ENCODE measurements at places on chromosomes 5 and 9. TPM values are rescaled to one million over a fixed set of nuclear protein-coding genes. Genes with fewer than 3 reads are reported as not detected.

DNA sequence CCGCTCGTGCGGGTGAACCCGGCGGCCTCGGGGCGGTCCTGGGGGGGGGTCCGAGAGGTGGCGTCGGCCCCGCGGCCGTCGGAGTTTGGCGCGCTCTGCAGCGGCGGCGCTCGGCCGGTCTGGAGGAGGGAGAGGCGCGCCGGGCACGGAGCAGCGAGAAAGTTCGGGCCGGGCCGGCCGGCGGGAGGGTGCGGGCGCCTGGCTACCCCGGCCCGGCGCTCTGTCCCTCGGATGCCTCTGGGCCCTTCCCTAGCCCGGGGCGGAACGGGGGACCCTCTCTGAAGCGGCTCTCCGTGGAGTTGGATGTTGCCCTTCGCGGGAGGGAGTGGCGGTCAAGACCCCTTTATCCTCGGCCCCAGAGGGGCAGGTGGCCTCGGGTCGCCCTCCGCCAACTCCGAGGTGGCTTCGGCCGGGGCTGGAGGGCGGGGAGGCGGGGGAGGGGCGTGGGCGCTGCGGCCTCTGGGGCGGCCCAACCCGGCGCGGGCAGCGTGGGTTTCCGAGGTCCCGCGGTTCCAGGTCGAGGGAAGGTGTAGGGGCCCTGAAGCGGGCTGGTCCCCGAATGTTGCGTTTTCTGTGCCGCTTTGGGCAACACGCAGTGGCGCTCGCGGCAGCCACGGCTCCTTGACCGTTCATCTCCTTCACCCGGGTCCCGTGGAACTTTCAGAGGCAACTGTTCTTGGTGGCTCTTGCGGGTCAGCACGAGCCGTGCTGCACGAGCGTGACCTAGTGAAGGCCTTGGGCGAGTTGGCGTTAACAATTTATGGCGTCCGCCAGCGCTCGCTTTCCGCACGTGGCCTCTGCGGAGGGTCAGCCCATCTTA is 290.5 kb downstream of the DOCK8 start:
- H3K27me3 ChIP-seq: peaks cover 3% of the 10 kb centered on the region
- H3K4me1 ChIP-seq: peaks cover 10% of the 10 kb centered on the region
- H3K36me3 ChIP-seq: no peaks in the 10 kb centered on the region
- DNase-seq: peak; percentile 7
- H3K4me3 ChIP-seq: peak overlapping the region; percentile 39

DNA sequence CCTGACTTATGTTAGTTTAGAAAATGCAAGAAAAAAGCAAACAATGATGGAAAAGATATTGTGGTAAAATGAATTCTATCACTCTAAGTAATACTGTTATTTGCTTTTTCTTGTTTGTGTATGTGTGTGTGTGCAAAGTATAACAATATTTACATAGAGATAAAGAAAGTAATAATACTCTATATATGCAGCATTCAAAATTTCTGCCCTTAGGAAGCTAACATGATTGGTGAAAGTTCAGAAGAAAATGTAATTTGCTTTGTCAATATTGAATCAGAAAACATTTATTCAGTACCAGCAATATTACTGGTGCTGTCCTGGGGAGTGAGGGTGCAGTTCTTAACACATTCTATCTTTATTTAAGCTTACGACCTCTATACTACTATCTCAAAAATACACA is 12.9 kb upstream of the PRDM9 start:
- H3K36me3 ChIP-seq: no peaks in the 10 kb centered on the region
- no peak for DNase-seq
- H3K27me3 ChIP-seq: no peaks in the 10 kb centered on the region
- H3K4me1 ChIP-seq: no peaks in the 10 kb centered on the region
- H3K4me3 ChIP-seq: no peak overlapping the region
- no peak overlapping the region for H3K27ac ChIP-seq

DNA sequence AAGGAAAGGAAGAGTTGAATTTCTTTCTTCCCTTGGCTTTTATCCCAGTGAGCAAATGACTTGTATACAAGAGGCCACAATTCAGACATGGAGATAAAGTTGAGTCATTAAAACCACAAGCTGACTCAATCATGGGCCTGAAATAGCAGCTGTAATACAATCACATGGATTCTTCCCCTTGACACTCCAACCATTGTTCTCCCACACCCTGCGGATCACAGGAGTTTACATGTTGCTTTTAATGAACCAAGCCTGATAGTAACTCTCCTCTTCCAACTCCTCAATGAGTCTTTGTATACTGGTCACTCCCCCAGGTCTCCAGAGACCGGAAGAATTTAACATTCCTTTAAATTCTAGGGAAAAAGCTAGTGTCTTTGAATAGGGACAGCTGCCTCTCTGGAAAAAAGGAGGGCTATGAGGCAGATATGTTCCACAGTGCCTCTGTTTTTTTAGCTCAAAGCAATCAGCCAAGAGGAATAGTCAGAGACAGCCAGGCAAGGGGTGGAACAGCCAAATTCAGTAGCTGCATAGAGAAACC is 32.4 kb downstream of the PCDHGC5 start:
- no peak for DNase-seq
- H3K4me1 ChIP-seq: no peaks in the 10 kb centered on the region
- no peak overlapping the region for H3K27ac ChIP-seq
- no peaks in the 10 kb centered on the region for H3K27me3 ChIP-seq
- no peak overlapping the region for H3K4me3 ChIP-seq

- no peak overlapping the region for H3K4me3 ChIP-seq
- no peaks in the 10 kb centered on the region for H3K27me3 ChIP-seq
- DNase-seq: no peak
- no peaks in the 10 kb centered on the region for H3K4me1 ChIP-seq
- no peak overlapping the region for H3K27ac ChIP-seq
These were observed 312.9 kb upstream of the RPS23 start for GRCh38 chr5:82591021-82591515.

DNA sequence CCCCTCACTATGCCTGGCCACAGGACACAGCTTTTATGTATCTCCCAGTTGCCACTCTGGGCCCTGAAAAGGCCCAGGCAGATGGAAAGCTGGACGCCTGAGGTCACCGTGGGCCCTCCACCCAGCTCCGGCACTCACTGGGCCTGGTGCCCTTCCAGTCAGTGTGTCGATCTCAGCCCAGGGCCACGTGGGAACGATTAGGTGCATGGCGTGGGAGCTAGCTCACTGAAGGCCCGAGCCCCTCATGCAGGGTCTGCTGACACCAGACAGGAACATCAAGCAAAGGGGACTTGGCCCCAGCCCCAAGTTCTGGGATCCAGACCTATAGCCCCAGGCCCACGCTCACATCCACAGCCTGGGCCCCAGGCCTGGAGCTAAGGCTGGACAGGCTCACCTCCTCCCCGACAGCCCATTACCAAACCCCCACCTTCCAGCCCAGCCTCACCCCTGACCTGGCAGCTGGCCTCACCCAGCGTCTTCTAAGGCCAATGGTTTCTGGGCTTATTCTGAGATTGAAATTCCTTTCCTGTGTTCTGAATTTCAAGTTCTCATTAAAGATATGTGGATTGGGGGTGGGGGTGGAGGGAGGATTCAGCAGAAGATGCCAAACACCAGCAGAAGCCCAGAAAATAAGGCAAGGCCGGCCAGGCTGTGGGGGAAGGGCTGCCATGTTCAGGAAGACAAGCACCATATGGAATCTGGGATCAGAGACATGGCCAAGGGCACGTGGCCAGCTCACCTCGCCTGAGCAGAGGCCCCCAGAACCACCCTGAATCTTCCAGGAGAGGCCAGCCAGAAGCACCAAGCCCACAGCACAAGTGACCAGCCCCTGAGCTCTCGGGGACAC is 74.5 kb downstream of the ADAMTS2 start:
- no peaks in the 10 kb centered on the region for H3K4me1 ChIP-seq
- no peak for DNase-seq
- no peaks in the 10 kb centered on the region for H3K36me3 ChIP-seq
- H3K27ac ChIP-seq: no peak overlapping the region
- no peak overlapping the region for H3K4me3 ChIP-seq

LRRTM2 gene
- not detected for total RNA-seq

TNFSF8 gene
- total RNA-seq: 72.6 TPM

HCN1 gene
- total RNA-seq: not detected
